H54 (cell line): ENCODE measurements at places on chromosomes 16 and 17.

DNA sequence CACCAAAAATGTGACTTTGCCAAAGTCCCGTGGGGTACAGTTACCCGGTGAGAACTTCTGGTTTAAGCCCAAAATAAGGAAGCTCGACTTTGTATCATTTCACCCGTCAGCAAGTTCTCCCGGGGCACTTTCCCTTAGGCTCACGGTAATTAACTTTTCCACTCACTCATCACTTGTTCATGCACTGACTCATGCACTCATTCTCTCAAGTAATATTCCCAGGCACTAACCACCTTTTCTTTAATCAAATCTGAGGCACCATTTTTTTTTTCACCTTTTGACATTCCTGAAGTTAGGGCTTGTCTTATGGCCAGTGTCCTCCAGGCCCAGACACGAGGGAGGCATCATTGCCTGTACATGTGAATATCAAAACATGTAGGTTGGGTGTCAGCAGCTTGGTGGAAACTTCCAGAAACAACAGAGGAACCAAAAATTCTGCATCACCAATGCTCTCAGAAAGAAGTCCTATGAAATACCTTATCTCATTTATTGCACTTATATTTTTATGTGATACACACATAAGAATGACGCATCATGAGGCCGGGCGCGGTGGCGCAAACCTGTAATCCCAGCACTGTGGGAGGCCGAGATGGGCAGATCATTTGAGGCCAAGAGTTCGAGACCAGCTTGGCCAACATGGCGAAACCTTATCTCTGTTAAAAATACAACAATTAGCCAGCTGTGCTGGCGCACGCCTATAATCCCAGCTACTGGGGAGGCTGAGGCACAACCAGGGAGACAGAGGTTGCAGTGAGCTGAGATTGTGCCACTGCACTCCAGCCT lies 36.1 kb upstream of the ATP2C2 start:
- DNase-seq, result no peak

DNA sequence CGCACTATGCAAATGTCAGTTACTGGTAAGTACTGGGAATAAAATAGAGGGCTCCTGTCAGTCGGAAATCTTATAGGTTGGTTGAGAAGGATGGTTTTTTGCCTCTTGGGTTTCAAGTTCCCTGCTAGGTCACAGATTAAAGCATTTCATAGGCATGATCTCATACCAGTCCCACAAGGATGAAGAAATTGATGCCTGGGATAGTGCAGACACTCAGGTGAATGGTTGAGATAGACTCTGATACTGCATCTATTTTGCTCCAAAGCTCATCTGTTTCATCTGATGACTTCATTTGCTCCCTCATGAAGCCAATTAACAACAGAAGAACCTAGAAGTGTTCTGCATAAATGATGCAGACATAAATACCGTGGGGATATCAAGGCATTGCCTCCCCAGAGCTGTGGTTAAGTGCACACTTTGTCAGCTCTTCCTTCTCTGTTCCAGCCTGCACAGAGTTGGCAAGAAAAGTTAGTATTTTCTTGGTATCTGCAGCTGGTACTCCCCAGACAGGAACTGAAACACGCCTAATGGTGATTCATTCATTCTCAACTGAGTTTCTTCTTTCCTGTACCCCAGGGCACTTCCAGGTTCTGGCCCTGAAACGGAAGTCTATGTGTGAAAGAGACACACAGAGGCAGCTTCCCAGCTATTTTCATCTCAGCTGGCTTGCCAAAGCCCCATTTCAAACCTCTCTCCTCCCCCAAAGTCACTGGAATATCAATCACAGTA lies 418.3 kb upstream of the SALL1 start:
- no peak for DNase-seq

DNA sequence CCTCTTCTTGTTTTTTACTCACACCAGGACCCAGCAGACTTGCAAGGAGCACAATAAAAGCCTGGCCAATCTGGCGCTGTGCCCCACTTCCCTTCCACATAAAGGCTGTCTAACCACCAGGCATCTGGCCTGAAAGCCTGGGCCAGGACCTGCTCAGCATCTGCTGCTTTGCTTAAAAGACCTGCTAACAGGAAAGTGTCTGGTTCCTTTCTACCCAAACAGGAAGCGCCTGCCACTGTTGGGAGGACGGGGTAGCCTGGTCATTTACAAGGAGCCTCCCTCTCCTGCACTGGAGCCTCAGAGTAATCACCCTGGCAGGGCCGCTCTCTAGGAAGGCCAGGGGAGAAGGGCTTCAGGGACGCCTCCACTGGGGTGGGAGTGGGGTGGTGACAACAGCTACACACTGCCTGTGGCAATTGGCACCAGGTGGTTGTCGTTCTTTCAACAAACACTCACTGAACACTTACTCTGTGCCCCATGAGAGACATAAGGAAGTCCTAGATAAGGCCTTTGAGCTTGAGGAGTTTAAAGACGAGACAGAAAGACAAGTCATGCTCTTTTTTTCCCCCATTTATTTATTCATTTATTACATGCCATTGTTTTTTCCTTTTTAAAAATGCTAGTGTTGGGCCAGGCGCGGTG lies 6.3 kb upstream of the MMP28 start:
- DNase-seq, result no peak

DNA sequence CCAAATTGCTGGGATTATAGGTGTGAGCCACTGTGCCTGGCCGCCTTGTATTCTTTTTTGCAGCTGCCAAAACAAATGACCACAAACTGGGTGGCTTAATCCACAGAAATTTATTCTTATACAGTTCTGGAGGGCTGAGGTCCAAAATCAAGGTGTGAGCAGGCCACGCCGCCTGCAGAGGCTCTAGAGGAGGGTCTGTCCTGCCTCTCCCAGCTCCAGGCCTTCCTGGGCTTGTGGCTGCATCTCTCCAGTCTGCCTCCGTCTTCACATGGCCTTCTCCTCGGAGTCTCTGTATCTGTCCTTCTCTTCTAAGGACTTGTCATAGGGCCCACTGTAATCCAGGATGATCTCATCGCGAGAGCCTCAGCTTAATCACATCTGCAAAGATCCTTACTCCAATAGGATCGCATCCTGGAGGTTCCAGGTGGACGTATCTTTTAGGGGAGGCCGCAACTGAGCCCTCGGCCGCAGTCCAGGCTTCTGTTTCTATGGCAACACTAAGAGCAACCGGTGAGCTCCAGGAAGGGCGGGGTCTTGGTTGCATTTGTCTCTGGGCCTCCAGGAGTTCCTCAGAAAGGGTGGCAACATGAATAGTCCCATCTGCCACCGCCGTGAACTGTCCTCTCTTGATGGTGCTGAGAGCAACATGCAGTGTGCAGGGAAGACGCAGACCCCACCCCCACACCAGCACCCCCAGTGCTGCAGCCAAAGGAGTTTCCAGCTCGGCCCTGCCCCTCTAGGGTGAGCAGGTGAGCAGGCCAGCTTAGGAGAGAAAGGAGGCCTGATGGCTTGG lies 29.5 kb upstream of the CREBBP start:
- DNase-seq, result no peak

- DNase-seq, result no peak
These were observed 32.6 kb upstream of the PIRT start for GRCh38 chr17:10870336-10871050.
